Osteocyte (in vitro differentiated cells): ENCODE measurements at places on chromosomes 1 and 21. TPM values are rescaled to one million over a fixed set of nuclear protein-coding genes. Genes with fewer than 3 reads are reported as not detected.
A peak's percentile ranks its signal among the peaks of the same experiment; 100 is the strongest.

Gene STIL
- total RNA-seq: 4.7 and 5.6 TPM in 2 replicates

Gene FNDC10
- 25.6 and 28.0 TPM in 2 replicates for total RNA-seq

DNA sequence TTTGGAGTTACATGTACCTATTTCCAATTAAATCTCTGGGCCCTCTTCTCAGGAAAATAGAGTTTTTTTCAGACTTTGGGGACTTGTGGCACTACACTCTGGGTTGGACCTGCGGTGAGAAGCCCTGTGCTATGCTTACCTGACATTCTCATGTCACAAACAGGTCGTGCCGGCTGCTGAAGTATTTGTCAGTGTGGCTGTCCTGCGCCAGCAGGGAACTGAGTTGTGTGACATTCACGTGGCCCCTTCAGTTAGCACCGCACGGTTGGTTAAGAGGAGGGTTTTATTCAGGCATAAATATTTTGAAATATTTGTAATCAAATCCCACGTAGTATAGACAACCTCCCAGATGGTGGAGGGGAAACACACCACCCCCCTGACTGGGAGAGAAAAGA, 6.3 kb upstream of the COL6A2 start:
- peak; percentile 62 for DNase-seq
- H3K4me1 ChIP-seq: peaks cover 8% of the 10 kb centered on the region
- H3K27ac ChIP-seq: peak overlapping the region; percentile 89
- H3K36me3 ChIP-seq: peaks cover 8% of the 10 kb centered on the region

- H3K27ac ChIP-seq: no peak overlapping the region
- H3K36me3 ChIP-seq: no peaks in the 10 kb centered on the region
- no peak overlapping the region for H3K4me3 ChIP-seq
- DNase-seq: no peak
Measured at GRCh38 chr21:45354970-45355369, 50.0 kb upstream of the COL18A1 start.

- H3K27me3 ChIP-seq: peaks cover 13% of the 10 kb centered on the region
- H3K4me1 ChIP-seq: no peaks in the 10 kb centered on the region
- no peak overlapping the region for H3K27ac ChIP-seq
- H3K36me3 ChIP-seq: no peaks in the 10 kb centered on the region
Measured at GRCh38 chr1:107862064-107862463, 102.9 kb downstream of the VAV3 start.

DNA sequence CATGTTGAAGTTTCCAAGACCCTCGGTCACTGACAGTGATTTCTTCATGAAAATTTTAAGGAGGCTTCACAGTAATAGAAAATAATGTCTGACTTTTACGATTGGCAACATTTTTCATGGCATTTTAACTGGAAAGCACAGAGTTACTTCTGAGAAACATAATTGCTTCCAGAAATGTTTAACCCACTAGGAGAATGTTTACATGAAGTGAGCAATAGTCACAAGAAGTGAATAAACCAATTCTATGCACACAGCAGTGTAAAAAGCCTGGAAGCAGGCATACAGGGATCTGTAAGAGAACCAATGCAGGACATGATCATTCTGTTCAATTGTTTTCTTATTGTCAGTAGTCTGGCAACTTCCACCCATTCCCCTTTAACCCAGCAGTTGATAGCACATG, 316.2 kb upstream of the CXADR start:
- H3K27ac ChIP-seq: no peak overlapping the region
- no peaks in the 10 kb centered on the region for H3K36me3 ChIP-seq
- DNase-seq: no peak
- H3K27me3 ChIP-seq: peaks cover 29% of the 10 kb centered on the region
- peaks cover 5% of the 10 kb centered on the region for H3K4me1 ChIP-seq
